ENCODE measurements at places on chromosomes 1 and 21. TPM values are rescaled to one million over a fixed set of nuclear protein-coding genes. Genes with fewer than 3 reads are reported as not detected.

DNA sequence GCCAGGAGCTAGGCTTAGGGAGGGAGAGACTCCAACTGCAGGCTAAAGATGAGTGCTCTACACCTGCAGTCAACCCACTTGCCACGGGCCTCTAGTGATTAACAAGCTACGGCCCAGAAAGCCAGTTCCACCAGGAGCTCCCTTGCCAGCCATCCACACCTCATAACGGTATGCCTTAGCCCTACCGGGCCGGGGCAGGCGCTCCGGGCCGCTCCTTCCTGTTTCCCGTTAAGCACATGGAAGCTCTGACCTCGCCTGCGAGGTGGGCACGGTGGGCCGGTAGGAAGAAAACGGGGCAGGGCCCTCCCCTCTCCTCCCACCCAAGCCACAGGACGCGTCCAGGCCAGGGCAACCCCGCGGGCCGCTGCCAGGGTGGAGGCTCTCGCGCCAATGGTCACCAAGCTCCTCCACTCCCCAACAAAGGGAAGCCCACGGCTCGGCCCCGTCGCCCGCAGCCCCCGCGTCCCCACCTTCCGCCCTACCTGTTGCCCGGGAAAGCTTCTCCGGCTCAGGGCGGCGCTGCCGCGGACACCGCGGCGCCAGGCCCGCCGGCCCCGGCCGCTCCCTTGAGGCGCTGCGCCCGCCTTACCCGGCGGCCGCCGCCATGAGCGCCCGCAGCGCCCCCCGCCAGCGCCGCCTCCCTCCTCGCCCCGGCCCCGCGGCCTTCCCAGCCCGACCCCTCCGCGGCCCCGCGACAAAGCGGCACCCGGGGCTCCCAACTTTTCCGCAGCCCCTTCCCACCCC, 627 bp downstream of the CERS2 start:
- peaks cover 36% of the 10 kb centered on the region for H3K4me1 ChIP-seq
- H3K27me3 ChIP-seq, result no peaks in the 10 kb centered on the region
- peak overlapping the region; percentile 43 for H3K27ac ChIP-seq
- H3K36me3 ChIP-seq, result peaks cover 1% of the 10 kb centered on the region
- H3K4me3 ChIP-seq, result peak overlapping the region; percentile 82

GRCh38 chr1:69438056-69438795, 129.5 kb upstream of the LRRC7 start:
- no peak overlapping the region for H3K4me3 ChIP-seq
- no peaks in the 10 kb centered on the region for H3K4me1 ChIP-seq
- H3K36me3 ChIP-seq, result no peaks in the 10 kb centered on the region
- no peak for DNase-seq
- H3K27ac ChIP-seq, result no peak overlapping the region

GRCh38 chr1:107831921-107832320, 133.1 kb downstream of the VAV3 start:
- DNase-seq, result no peak
- H3K27ac ChIP-seq, result no peak overlapping the region
- no peaks in the 10 kb centered on the region for H3K36me3 ChIP-seq
- H3K27me3 ChIP-seq, result no peaks in the 10 kb centered on the region
- no peak overlapping the region for H3K4me3 ChIP-seq

GRCh38 chr1:198637157-198637556, 1.7 kb upstream of the PTPRC start:
- H3K27ac ChIP-seq, result no peak overlapping the region
- no peaks in the 10 kb centered on the region for H3K36me3 ChIP-seq
- H3K4me3 ChIP-seq, result no peak overlapping the region
- H3K4me1 ChIP-seq, result no peaks in the 10 kb centered on the region

DNA sequence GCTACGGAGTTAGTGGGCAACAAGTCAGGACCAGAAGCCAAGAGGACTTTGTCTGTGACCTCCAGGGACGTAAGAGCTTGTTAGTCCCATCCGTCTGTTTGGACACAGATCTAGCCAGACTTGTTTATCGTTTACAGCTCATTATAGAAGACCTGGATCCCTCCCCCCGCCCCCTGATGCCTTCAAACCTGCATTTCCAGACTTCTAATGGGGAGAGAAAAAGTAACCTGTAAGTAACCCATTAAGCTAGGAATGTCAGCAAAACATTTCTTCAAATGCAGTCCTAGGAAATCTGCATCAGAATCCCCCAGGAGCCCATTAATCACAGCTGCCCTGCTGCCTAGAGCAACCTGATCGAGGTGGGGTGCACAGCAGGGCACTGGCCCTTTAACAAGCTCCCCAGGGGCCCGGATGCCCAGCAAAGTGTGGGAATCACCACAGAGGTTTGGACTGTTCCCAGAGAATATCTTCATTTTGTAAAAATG, 1.4 kb upstream of the MAD2L2 start:
- H3K27me3 ChIP-seq, result no peaks in the 10 kb centered on the region
- H3K27ac ChIP-seq, result peak overlapping the region; percentile 93
- H3K36me3 ChIP-seq, result peaks cover 3% of the 10 kb centered on the region
- DNase-seq, result no peak
- peaks cover 14% of the 10 kb centered on the region for H3K4me1 ChIP-seq

- DNase-seq, result no peak
- no peaks in the 10 kb centered on the region for H3K27me3 ChIP-seq
- H3K4me1 ChIP-seq, result no peaks in the 10 kb centered on the region
- no peaks in the 10 kb centered on the region for H3K36me3 ChIP-seq
Measured at GRCh38 chr21:35395728-35396127, 346.6 kb upstream of the RUNX1 start.

DNA sequence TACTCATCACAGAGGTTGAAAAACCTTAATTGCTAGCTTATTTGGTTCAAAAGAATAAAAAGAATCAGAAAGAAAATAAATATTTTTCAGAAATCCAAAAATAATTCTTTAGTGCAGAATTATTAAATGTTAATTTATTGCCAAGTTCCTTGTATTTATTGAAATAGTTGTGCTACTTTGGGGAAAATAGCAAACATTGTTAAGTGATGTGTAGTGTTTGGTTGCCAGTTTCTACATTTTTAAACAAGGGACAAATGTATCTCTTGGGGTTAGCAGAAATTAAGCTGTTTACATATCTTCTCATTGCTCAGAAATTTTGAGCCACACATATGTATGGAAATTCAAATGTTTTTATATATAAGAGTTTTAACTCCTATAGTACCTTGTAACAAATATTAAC, 775.0 kb downstream of the USP25 start:
- H3K27me3 ChIP-seq, result no peaks in the 10 kb centered on the region
- H3K27ac ChIP-seq, result no peak overlapping the region
- H3K36me3 ChIP-seq, result no peaks in the 10 kb centered on the region
- no peak overlapping the region for H3K4me3 ChIP-seq
- no peaks in the 10 kb centered on the region for H3K4me1 ChIP-seq

DNA sequence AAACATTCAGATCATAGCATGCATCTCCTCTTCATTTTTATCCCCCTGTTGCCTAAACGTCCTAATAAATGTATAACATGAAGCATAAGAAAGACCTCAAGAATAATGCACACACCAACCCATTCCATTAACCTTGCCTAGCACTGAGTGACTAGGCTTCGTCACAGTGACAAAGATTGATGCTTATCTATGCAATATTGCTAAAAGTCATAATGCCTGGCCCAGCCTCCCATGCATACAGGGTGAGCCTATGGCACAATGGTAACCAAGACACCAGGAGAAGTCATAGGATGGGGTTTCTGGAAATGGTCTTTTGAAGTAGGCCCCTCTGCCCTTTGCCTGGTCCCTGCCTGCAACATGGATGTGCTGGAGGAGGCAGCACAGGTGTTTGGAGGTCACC, 33.8 kb downstream of the ABCA4 start:
- no peak for DNase-seq
- no peaks in the 10 kb centered on the region for H3K27me3 ChIP-seq
- H3K4me3 ChIP-seq, result no peak overlapping the region
- H3K4me1 ChIP-seq, result no peaks in the 10 kb centered on the region
- H3K27ac ChIP-seq, result no peak overlapping the region

DNA sequence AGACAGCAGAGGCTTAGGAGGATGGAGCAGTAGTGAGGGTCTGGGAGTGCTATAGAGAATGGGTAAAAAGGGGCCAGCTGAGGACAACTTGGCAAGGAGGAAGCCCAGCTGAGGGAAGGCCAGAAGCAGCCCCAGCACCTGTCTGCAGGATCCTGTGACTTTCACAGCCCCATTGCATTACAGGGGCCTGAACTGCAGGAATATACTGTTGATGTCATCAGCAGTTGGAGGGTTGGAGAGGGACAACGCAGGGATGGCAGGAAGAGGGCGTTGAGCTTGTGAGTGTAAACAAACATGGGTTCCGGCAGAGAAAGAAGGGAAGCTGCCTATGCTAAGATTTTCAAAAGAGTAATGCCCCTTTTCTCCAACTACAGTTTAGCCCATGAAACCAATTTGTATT, 628.5 kb downstream of the SMYD3 start:
- no peak overlapping the region for H3K4me3 ChIP-seq
- no peak for DNase-seq
- no peaks in the 10 kb centered on the region for H3K27me3 ChIP-seq
- H3K36me3 ChIP-seq, result no peaks in the 10 kb centered on the region
- H3K4me1 ChIP-seq, result no peaks in the 10 kb centered on the region
- no peak overlapping the region for H3K27ac ChIP-seq

GRCh38 chr1:201395936-201396335, 3.2 kb downstream of the LAD1 start:
- H3K4me1 ChIP-seq, result peaks cover 29% of the 10 kb centered on the region
- no peak overlapping the region for H3K4me3 ChIP-seq
- DNase-seq, result no peak
- H3K27me3 ChIP-seq, result no peaks in the 10 kb centered on the region
- no peak overlapping the region for H3K27ac ChIP-seq
- H3K36me3 ChIP-seq, result no peaks in the 10 kb centered on the region

Gene FOXD3
- 33.7 TPM for total RNA-seq

Gene HCRTR1
- 0.35 TPM for total RNA-seq

Gene OR10X1
- not detected for total RNA-seq

Measured in H1 (cell line).